GM23248 (cell line): ENCODE measurements at places on chromosomes 16 and 17. TPM values are rescaled to one million over a fixed set of nuclear protein-coding genes. Genes with fewer than 3 reads are reported as not detected.

DNA sequence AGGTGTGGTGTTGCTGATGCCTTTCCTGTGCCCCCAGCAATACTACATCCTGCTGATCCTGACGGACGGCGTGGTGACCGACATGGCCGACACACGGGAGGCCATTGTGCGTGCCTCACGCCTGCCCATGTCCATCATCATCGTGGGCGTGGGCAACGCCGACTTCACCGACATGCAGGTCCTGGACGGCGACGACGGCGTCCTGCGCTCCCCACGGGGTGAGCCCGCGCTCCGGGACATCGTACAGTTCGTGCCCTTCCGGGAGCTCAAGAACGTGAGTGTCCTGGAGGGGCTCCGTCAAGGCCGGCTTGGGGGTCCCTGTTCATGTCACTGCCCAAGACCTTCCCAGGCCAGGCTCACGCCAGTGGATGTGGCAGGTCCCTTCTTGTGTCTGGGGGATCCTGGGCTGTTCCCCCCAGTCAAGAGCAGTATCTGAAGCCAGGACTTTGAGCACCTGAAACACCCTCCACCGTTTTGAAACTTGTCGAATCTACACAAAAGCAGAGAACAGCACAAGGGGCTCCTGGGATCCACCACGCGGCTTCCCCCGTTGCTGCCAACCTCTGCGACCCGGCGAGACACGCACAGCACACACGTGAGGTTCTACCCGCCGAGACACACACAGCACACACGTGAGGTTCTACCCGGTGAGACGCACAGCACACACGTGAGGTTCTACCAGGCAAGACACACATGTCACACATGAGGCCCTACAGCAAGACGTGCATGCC is 17.9 kb upstream of the DPEP1 start:
- H3K27me3 ChIP-seq = no peaks in the 10 kb centered on the region
- H3K36me3 ChIP-seq = no peaks in the 10 kb centered on the region
- no peak overlapping the region for H3K4me3 ChIP-seq
- DNase-seq = no peak
- no peaks in the 10 kb centered on the region for H3K4me1 ChIP-seq

DNA sequence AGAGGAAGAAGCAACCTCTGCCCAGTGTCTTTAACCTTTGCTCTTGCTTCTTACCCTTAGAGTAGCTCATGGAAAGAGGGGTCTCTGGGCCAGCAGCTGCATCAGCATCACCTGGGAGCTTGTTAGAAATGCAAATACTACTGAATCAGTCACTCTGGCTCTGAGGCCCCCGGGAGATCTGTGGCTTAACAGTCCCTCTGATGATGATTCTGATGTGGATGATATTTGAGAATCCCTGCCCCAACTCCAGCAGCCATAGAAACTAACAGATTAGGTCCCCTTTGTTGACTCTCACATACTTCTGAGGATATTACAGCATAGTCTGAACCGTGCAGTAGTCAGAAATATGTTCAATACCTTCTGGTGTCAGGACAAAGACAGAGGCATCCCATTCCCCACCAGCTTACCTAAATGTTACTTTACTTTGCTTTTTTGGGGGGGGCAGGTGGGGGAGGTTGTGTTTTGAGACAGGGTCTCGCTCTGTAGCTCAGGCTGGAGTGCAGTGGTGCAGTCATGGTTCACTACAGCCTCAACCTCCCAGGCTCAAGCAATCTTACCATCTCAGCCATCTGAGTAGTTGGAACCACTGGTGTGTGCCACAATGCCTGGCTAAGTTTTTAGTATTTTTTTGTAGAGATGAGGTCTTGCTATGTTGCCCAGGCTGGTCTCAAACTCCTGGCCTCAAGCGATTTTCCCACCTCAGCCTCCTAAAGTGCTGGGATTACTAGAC is 220.1 kb downstream of the CCDC182 start:
- H3K4me1 ChIP-seq = peaks cover 25% of the 10 kb centered on the region
- no peak overlapping the region for H3K4me3 ChIP-seq

Gene ANKS4B
- not detected in 2 replicates for total RNA-seq

DNA sequence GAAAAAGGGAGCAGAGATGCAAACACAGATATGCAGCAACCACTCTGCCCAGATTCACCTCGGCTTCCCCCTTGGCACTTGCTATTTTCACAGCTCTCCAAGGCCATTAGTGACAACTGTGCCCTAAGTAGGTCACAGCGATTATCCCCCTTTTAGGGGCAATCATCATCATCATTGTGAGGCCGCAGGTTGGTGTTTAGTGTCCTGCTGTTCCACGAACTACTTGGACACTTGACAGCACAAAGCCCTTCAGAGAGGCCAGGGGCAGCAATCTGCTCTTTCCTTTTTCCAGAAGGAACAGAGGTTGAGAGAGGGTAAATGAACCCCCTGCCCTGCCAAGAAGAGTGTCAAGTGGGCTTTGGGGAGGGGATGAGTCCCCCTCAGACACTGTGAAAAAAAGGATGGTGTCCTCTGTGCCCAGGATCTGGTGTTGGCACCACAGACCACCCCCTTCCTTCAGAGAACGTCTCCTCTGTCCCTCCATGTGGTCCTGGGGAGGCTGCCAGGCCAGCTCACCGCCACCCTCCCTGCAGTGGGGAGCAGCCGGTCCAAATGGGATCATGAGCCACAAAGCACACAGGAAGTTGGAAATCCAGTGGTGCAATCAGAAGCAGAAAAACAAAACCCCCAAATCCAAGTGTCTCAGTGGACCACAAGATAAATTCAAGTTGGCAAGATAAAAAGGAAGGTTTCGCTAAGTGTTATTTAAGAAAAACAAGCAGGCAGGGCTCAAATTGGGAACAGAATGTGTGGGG is 78.4 kb upstream of the MED9 start:
- H3K27ac ChIP-seq = peak overlapping the region; percentile 53
- peak; percentile 76 for DNase-seq
- no peaks in the 10 kb centered on the region for H3K27me3 ChIP-seq
- H3K4me3 ChIP-seq = no peak overlapping the region; the same call in 1 of the 2 replicates
- H3K36me3 ChIP-seq = no peaks in the 10 kb centered on the region

Gene TSPOAP1
- total RNA-seq = under 0.01 and 0.76 TPM in 2 replicates
